ENCODE measurements at places on chromosomes 4 and X.

GRCh38 chr4:156634612-156635011, 337.0 kb downstream of the PDGFC start:
- no peak for DNase-seq

- DNase-seq: no peak
These were observed 28.6 kb downstream of the CXCL13 start for GRCh38 chr4:77634132-77634785.

DNA sequence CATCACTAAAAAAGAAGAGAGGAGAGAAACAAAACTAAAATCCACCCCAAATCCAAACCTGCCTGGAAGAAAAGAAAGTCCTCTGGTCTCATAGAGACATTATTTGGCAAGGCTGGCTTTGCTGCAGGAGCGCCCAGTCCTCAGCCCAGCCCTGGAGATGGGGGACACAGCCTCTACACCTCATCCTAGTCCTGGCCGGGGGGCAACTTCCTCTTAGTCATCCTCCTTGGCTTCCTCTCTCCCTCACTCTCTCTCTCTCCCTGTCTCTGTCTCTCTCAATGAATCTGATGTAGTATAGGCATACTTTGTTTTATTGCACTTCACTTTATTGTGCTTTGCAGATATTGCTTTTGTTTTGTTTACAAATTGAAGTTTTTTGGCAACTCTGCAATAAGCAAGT, 55.8 kb upstream of the MAGEB10 start:
- no peak for DNase-seq

DNA sequence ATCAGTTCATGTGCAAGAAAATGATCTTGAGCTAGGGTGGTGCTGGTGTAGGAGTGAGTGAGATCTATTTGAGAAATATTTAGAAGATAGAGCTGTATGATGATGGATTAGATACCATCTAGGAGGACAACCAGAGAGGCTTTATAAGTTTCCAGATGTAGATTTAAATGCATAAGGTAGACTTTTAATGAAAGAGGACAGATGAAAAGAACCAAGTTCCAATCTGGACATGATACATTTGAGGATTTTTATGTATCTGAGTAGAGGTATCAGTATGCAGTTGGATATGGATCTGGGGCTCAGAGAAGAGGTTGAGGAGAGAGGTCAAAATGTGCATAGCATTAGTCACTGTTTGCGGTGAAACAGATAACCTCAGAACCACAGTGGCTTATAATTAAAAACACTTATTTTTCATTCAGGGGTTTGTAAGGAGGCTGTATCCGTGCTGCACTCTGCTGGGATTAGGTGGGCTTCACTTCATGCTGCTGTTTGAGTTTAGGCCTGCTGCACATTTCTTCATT, 348.7 kb downstream of the BMPR1B start:
- DNase-seq: no peak

DNA sequence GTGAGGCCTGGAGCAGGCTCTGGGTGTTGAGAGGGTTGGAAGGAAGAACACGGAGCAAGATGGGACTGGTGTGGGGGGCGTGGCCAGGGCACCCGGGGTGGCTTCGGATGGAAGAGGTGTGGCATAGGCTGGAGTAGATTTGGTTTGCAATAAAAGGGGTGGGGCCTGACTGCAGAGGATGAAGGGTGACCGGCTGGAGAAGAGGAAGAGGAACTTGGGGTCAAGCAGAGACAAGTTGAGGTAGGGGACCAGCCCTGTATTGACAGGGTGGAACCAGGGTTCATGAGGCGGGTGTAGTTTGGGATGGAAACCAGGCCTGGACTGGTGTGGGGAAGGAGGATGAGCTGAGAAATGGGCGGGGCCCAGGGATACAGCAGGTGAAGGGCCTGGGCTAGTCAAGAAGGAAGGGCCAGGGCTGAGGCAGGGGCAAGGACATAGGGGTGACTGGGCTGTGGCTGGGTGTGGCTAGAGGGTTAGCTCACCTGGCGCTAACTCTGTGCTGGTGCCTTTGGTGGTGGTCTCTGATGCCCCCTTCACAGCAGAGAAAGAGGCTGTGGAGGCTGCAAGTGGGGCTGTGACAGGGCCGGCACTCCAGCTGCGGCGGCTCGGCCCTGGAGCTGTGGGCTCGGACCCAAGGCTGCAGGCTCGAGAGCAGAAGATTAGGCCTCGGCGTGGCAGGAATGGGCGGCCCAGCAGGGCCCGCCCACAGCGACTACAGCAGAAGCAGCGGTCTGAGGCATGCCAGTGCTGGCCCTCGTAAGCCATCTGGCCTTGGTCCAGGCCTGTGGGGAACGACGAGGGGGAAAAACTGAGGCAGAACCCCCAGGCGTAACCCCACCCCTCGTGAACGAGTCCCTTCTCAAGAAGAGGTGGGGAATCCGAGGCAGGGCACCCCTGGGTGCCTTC, 5.0 kb downstream of the PLP2 start:
- DNase-seq: peak; percentile 82

DNA sequence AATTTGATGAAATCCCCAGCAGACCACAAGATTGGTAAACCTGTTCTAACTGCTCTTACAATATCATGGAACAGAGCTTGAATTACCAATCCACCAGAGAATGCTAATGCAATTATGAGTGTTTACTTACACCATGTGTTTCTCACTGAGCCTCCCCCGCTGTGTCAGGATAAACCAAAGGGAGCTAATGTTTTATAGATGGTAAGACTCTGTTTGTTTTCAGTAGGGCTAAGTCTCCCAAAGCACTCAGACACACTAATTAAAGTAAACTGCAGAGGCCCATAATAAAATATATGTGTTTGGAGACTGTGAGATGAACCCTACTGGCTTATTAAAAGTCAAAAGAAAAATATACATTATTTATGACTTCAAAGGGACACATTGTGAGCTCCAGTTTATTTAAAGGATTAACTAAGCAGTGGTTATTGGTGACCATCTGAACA, 261.7 kb upstream of the FAM241A start:
- DNase-seq: no peak

GRCh38 chr4:185738820-185739219, 73.2 kb downstream of the SORBS2 start:
- DNase-seq: no peak

DNA sequence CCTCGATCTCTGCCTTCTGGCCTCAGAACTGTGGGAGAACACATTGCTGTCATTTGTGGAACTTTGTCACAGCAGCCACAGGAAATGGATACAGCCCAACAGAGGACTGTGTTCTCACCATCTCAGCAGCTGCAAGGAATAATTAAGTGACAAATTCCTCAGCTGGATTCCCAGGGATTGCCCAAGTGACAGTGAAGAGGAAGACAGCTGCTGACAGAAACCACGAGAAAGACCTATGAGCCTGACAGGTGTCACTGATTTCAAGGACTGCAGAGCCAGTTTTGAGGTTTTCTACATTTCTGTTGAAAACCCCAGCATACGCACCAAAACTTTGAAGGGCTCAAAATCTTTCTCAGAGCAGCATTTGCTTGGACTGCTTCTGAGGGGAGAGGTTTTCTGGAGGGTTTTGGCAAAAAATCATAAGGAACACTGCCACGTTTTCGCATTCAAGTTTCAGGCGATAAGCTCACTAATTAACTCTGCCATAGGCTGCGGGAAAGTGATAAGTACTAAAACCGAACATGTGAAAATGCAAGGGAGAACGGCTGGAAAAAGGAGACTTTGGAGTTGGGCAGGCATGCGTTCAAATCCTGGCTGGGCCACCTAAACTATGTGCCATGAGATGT, 88.8 kb downstream of the DRD5 start:
- DNase-seq: no peak

- DNase-seq: no peak
These were observed 674.1 kb downstream of the RAPGEF2 start for GRCh38 chr4:159776961-159777360.

GRCh38 chr4:68865188-68865638, 49.4 kb downstream of the UGT2B10 start:
- DNase-seq: no peak

GRCh38 chrX:51852621-51853020, 40.8 kb upstream of the MAGED1 start:
- no peak for DNase-seq

DNA sequence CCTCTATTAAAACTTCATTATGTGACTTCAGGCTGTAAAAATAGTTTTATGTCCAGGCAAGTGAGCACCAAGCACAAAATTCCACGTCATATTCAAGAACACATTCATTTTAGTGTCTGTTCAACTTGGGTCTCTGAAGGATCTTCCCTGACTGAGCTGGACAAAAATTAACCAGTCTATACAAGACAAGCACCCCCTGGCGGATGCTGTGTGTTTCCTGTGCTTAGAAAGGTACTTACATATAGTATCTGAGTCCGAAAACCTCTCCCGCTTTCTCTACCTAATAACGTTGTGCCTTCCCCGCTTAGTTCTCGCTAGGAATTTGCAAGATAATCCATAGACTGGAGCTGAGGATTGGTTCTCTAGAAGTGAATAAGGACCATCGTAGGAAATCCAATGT, 2214.5 kb upstream of the TENM3 start:
- DNase-seq: peak; percentile 48

GRCh38 chr4:6222761-6223292, 22.5 kb upstream of the JAKMIP1 start:
- DNase-seq: no peak

DNA sequence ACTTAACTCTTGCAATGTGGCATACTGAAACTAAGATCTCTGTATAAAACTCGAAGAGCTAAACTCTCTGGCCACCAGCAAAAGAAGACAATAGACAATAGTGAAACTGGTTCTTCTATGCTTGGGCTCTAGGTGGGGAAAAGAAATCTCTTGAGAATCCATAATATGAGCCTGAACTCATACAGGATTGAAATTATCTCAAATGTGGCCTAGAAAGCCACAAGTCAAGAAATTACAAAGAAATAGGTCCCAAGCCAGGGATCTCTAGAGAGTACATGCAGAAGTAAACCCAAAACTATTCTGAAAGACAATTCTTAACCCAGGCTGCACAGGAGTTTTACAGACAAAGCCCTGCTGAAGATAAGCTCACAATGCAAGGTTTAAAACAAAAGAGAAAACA, 127.4 kb downstream of the ANAPC10 start:
- DNase-seq: no peak

DNA sequence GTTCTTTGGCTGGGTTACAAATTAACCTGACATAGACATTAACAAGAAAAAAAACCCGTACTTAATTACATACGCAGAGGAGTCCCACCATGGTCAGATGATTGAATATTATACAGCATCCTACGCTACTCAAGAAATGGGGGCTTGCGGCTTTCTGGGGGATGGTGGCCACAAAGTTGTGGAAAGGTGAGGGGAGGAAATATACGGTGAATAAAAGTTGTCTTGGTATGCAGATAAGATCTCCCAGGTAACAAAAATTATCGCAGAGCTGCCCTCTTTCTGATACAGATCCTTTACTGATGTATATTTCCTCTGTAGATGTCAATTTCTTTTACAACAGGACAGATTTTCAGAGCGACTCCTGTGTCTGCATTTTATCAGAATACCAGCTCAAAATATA, 890 bp downstream of the DCAF16 start:
- DNase-seq: no peak

DNA sequence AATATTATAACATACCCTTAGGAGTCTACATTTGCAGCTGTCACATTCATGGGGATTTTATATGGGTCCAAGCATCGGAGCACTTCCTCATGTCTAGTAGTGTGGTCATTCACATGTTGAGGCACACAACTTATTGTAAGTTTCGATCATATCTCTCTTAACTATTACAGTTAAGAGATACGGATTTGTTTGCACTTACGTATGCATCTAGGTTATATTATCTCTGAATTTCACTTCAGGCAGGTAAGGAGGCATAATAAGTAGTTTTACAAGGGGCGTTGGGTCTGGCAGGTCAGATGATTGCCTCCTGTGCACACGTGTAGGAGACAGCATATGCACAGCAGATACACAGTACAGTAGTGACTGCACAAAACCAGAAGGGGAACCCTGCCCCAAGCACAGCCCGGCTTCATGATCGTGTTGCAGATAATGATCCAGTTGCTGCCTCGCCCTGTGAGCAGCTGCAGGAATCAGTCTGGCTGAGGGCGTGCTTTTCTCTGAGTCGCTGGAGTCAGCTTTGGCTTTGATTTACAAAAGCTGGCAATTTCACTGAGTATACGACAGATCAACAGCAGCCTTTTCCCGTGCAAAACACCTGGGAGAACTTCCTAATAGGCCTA, 302.9 kb upstream of the GATB start:
- DNase-seq: no peak

- DNase-seq: no peak
These were observed 271.8 kb downstream of the PPP3CA start for GRCh38 chr4:101075536-101075935.

DNA sequence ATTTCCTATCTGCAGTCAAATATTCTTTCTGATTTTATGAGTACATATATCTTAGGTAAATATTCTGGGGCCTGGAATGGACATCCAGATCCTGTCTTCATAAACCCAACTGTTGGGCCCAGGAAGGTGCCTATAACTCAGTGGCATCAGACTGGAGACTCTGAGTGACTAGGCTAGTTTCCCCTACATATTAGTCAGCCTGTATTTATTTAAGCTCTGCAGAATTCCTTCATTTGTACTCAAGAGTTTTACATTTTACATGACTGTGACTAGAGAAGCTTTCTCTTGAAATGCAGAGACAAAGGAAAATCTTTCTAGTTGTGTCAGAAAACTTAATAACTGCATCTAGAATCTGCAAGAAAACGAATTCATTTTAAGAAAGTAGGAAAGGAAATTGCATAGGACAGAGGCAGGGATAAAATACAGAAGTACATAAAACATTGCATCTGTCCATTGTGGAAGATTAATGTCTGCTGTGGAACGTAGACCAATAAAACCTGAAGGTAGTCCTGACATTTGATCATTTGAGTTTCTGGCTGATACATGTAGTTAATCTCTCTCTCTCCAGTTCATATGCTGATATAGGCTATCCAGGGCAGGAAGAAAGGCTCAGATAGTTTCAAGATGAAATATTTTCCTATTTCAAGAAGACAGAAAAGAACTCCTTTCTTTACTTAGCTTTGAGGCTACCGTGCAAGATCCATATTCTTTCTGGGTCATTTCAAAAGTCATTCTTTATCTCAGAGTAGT, 78.2 kb downstream of the OPHN1 start:
- no peak for DNase-seq

GRCh38 chr4:2596611-2597010, 60.2 kb downstream of the FAM193A start:
- DNase-seq: no peak

GRCh38 chr4:62209757-62210485, 1009.8 kb downstream of the ADGRL3 start:
- DNase-seq: no peak

- DNase-seq: no peak
These were observed 1.3 kb downstream of the TMEM47 start for GRCh38 chrX:34655501-34656455.
